ENCODE measurements at places on chromosomes 7 and 10.

DNA sequence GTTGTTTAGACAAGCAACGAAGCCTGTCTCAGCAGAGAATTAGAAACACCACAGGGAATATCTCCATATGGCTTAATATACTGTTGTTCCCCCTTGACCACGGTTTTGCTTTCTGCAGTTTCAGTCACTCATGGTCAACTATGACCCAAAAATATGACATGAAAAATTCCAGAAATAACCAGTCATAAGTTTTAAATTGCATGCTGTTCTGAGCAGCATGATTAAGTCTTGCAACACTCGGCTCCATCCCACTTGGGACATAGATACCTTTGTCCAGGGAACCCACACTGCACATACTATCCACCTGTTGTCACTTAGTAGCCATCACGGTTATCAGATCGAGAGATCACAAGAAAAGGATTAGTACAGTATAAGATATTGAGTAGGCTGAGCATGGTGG is 60.7 kb upstream of the FOXK1 start:
- no peak for DNase-seq

GRCh38 chr10:132302421-132303310 is 5.1 kb downstream of the STK32C start:
- DNase-seq: no peak

DNA sequence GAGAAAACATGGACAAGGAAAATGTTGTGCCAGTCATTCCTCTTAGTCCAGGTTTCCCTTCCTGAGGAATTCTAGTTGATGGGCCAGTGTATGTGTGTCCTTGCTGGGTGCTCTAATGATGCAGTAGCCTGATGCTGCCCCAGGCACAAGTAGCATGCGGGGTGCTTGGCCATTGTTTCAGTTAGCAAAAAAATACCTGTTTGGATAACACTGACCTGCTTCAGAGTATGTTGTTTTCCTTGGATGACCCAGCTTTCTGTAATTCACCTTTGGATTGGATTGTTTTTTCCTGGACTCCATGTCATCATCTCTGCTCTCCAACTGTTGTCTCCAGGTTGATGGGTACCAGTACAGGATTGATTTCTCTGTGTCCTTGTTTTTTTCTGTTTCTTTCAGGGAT is 169.2 kb downstream of the SND1 start:
- no peak for DNase-seq

DNA sequence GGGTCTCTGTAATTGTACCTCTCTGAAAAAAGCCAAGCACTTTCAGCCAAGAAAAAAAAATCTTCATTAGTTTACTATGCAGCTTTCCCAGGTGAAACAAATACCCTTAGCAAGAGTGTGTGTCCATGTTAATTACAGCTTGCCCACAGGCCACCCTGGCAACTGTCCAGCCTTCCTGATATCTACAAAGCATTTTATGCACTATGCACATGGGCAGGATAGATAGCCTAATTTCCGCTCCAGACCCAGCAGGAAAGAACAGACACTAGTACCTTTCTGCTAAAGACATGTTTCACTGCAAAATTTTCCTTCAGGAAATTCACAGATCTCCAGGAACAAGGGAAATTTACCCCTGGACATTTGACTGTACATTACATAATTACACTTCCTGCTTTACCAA is 24.4 kb downstream of the CACNA2D1 start:
- DNase-seq: no peak

DNA sequence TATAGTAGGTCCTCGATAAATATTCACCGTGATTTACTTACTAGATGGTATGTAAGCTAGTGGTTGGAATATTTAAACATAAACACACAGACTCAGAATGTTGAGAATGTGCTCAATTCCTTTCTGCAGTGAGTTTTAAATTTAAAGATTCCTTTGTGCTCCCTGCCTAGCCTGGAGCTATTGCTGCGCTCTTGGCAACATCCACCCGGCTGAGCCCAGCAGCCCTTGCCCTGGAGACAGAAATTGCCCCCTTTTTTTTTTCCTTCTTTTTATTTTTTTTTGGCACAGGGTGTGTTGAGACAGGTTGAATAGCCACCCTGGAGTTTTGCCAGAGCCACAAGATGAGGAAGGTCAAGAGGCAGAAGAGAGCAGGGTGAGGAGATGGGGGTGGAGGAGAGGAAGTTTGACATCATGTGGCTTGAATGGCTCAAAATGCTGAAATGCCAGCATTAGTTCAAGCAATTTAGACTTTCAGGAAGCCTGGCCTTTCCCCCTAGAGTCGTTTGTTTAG is 180.8 kb downstream of the PRKCQ start:
- no peak for DNase-seq

GRCh38 chr7:70271617-70272081 is 673.4 kb downstream of the AUTS2 start:
- DNase-seq: no peak

- no peak for DNase-seq
Measured at GRCh38 chr10:108434559-108435252, 1270.2 kb upstream of the SORCS1 start.

- no peak for DNase-seq
Measured at GRCh38 chr10:57367412-57367811, 900.3 kb downstream of the IPMK start.

GRCh38 chr10:43136432-43136831 is 1.8 kb upstream of the CSGALNACT2 start:
- DNase-seq: no peak

DNA sequence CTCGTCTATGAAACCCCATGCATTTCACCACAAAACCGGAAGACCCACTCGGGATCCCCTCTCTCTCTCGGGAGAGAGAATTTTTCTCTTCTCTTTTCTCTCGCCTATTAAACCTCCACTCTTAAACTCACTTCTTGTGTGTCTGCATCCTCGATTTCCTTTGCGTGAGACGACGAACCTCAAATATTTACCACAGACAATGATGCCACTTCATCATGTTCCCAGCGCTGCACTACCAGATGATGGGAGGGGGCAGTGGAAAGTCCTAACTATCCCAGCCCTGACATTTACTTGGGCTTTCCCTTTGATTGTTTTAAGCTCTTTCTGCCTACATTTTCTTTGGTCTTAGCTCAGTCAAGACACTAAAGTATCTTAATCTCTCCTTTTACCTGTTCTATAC is 906.7 kb downstream of the GRID1 start:
- DNase-seq: no peak

- DNase-seq: no peak
Measured at GRCh38 chr7:424961-425793, 94.5 kb downstream of the PDGFA start.

All from stimulated activated CD8-positive, alpha-beta memory T cell treated with anti-CD3 and anti-CD28 coated beads, Interleukin-2, amount 100 ng/mL, for 48 hours (primary cell).